ENCODE measurements at places on chromosomes 5 and 9. TPM values are rescaled to one million over a fixed set of nuclear protein-coding genes. Genes with fewer than 3 reads are reported as not detected.

Gene OBP2B
- 0.41 TPM for polyA plus RNA-seq

Gene GAPVD1
- 35.6 TPM for polyA plus RNA-seq

Gene NME5
- 16.8 TPM for polyA plus RNA-seq

DNA sequence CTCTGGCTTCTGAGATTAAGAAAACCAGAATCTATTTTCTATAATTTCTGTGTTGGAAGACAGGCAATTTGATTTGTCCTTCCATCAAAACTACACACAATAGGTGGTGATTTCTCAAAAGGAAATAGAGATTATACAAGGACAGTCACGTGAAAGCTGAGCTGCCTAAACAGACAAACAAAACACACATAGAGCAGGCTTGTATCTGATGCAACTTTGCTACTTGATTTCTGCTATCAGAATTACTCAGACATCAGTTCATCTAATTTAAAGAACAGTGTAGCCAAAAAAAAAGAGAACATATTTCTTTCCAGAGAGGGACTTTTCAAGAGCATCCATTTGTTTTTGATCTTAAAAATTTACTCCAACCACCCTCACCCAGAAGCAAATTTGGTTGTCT, 2128.3 kb upstream of the C9orf72 start:
- DNase-seq: no peak

Gene FLT4
- 36.6 TPM for polyA plus RNA-seq

Gene IRX4
- polyA plus RNA-seq: 0.48 TPM

Data from renal pelvis (tissue), 12 donors.